Activated CD4-positive, alpha-beta T cell treated with anti-CD3 and anti-CD28 coated beads, Interleukin-10, Interleukin-2, amounts not matched to agents 100 ng/mL and 50 ng/mL, durations not matched to agents 16 hours and 8 hours (primary cell): ENCODE measurements at places on chromosomes 13 and 19.

GRCh38 chr13:102721800-102722231 lies 27.0 kb upstream of the METTL21C start:
- DNase-seq = no peak

DNA sequence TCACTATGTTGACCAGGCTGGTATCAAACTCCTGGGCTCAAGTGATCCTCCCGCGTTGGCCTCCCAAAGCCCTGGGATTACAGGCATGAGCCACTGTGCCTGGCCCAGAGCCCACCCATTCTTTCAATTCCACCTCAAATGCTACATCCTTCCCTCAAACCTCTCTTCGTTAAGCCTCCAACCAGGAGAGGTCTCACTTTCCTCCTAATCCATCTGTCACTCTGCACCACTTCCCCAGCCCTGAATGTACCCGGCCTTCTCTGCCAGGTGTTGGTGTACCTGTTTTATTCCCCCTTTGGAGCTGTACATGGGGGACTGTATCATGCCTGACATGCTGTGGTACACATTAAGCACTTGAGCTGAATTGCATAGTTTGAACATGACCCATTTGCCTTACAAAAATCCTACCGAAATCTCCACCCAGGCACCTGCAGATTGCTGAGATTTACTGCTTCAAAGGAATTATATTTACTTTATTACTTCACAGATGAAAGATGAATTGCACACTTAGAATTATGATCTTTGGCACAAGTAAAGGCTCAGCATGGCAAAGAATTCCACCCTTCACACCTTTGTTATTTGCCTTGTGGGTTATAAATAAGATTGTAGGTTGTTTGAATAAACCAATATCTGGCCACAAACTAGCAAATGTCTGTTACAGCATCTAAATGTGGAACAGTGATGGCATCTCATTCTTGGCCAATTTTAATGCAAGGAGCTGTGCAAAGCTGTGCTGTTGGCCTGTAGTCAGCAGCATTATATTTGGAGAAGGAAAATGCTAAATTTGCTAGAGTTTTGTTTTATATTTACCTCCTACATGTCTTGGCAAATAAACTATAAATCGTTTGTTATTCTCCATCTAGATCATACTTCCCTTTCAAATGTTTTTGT lies 15.6 kb upstream of the WASF3 start:
- DNase-seq = no peak

- DNase-seq = no peak
These were observed 2.1 kb downstream of the TEX30 start for GRCh38 chr13:102771298-102772041.

DNA sequence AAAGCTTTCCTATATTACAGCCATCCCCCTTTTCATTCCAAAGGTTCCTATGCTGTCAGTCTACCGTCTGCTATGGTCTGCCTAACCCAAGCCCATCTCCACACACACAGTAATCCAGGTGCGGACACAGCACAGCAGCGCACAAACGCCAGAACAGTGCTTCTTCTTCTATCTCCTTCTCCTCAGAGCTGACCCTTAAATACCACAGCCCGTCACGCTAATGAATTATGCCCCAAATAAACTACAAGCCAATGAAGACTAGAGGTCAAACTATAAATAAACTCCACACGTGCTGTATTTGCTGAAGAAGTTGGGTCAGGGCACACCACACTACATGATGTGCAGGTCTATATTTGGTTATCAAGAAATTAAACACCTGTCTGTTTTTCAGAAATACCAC lies 71.8 kb downstream of the TBC1D4 start:
- no peak for DNase-seq

DNA sequence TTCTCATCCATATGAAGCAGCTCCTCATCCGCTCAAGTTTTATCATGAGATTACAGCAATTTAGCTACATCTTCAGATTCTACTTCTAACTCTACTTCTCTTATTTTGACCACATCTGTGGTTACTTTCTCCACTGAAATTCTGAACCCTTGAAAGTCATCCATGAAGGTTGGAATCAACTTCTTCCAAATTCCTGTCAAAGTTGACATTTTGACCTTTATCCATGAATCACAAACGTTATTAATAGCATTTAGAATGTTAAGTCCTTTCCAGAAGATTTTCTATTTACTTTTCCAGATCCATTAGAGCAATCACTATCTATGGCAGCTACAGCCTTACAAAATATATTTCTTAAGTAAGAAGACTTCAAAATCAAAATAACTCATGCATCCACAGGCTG lies 421.7 kb upstream of the GPC6 start:
- DNase-seq = no peak

DNA sequence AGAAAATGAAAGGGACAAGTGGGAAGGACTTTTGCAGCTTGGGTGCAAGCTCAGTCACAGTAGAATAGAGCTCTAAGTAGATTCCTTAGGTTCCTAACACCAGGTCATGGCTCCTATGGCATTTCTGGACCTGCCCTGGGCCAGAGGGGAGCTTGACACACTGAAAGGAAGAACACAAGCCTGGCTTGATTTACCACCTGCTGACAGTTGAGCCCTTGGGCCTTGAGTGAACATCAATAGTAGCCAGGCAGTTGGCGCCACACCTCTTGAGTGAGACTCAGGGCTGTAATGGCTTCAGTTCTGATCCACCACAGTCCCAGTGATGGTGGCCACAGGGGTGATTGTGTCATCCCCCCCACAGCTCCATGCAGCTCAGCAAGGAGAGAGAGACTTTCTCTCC lies 221.9 kb upstream of the PCDH17 start:
- no peak for DNase-seq

GRCh38 chr19:56991912-56992311 lies 127.9 kb upstream of the USP29 start:
- no peak for DNase-seq

DNA sequence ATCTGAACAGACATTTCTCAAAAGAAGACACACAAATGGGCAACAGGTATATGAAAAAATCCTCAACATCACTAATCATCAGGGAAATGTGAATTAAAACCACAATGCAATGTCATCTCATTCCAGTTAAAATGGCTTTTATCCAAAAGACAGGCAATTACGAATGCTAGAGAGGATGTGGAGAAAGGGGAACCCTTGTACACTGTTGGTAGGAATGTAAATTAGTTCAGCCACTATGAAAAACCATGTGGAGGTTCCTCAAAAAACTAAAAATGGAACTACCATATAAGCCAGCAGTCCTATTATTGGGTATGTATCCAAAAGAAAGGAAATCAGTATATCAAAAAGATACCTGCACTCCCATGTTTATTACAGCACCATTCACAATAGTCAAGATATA lies 24.7 kb upstream of the ZC3H13 start:
- DNase-seq = no peak

DNA sequence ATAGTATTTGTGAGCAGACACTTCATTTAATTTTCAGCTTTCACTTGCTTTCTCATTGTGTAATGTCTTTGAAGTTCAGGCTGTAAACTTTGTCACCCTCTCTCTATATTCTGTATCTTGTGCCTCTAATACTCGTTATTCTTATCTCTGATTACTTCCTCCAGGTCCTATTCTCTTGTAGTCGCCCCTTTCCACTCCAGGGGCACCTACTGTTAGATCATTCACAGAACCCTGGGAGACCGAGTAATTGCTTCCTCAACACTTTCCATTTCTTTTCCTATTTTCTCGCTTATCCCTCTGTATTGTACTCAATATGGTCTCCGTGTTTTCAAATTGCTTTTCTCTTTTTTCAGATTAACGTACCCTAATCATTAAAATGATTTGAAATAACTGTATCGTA lies 93.9 kb upstream of the TDRD3 start:
- DNase-seq = no peak

GRCh38 chr19:35006999-35007365 lies 6.9 kb downstream of the GRAMD1A start:
- no peak for DNase-seq

- DNase-seq = no peak
These were observed 7.1 kb downstream of the ARID3A start for GRCh38 chr19:932648-933552.

GRCh38 chr13:46179491-46179908 lies 2.5 kb downstream of the LCP1 start:
- DNase-seq = peak; percentile 87

DNA sequence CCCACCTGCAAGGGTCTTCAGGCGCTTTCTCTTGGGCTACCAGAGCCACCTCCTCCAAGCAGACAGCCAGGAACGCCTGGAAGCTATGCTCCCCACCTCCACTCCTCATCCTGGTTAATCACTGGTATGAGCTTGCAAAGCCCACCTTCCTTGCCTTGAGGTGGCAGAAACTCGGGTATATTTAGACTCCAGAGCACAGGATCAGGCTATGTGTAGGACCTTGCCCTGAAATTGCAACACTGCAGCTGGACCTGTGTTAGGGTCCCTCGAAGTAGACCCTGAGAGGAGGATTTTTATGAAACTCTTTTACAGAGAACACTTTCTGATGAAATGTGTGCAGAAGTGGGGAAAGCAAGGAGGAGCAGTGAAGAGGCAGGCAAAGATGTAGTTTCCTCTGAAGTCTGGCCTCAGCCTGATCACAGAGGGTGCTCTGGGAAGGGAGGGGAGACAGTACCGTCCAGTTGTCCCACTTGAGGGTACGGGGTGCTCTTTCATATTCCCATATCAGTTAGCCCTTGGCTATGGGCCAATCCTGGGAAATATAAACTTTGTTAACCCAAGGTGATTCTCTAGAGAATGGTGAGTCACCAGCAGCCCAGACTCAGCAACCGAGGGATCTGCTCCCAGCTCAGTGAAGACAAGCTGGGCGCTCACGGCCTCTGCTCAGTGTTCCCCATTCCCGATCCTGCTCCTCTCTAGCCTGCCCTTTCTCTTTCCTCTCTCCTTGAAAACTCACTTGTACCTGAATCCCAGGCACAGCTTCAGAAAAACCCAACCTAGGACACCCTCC lies 157.9 kb downstream of the UQCRFS1 start:
- DNase-seq = no peak

DNA sequence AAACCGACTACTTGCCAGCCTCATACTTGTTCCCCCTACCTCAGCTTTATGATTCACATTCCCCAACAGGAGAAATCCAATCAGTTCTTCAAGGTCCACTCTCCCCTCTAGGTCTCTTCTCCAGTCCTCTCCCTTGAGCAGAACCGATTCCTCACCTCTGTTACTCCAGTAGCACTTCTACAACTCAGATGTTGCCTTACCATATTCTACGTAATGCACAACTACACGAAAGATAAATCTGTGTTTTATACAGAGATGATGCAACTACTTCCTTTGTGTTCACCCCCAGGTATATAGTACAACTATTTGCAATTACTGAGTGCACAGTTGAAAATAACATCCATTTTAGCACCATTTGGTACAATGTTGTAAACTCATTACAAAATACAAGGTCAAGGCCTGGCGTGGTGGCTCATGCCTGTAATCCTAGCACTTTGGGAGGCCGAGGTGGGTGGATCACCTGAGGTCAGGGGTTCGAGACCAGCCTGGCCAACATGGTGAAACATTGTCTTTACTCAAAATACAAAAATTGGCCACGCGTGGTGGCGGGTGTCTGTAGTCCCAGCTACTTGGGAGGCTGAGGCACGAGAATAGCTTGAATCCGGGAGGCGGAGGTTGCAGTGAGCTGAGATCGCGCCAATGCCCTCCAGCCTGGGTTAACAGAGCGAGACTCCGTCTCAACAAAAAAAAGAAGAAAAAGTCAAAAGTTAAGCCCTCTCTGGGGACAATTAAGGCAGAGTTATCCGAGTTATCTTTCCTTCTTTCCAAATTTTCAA lies 2.8 kb upstream of the WBP4 start:
- peak; percentile 6 for DNase-seq

- DNase-seq = no peak
These were observed 76.1 kb downstream of the RGCC start for GRCh38 chr13:41533266-41534052.

GRCh38 chr13:50159607-50160006 lies 144.4 kb downstream of the KCNRG start:
- DNase-seq = no peak

GRCh38 chr19:29714953-29715700 lies at the start of gene C19orf12:
C19orf12 (minus strand) TSS chr19:29715261; CDS start chr19:29708413, 6,848 bp downstream.
- peak; percentile 75 for DNase-seq

- DNase-seq = peak; percentile 81
These were observed at the start of gene ATG4D for GRCh38 chr19:10543420-10544241. ATG4D (plus strand) TSS chr19:10543904; CDS start chr19:10544091, 187 bp downstream.

GRCh38 chr19:2451741-2452140 lies 5.0 kb downstream of the LMNB2 start:
- DNase-seq = no peak

DNA sequence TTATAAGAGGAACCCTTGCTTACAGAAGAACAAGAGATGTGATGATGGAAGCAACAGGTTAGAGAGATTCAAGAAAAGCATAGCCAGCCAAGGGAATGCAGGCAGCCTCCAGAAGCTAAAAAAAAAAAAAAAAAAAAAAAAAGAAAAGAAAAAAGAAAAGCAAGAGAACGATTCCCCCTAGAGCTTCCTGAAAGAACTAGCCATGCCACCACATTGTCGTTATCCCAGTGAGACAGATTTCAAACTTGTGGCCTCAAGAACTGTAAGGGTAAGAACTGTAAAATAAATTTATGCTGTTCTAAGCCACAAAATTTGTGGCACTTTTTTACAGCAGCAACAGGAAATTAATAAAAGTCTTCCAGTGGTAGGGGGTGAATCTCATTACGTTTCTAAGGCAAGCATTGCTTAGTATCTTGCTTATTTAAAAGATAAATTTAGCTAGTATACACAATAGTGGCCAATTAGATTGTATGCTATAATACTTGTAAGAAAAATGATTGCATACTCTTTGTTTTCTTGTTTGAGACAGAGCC lies 21.8 kb downstream of the RFXAP start:
- DNase-seq = no peak

GRCh38 chr19:37654629-37655300 lies 500 bp downstream of the ZFP30 start:
- peak; percentile 35 for DNase-seq

DNA sequence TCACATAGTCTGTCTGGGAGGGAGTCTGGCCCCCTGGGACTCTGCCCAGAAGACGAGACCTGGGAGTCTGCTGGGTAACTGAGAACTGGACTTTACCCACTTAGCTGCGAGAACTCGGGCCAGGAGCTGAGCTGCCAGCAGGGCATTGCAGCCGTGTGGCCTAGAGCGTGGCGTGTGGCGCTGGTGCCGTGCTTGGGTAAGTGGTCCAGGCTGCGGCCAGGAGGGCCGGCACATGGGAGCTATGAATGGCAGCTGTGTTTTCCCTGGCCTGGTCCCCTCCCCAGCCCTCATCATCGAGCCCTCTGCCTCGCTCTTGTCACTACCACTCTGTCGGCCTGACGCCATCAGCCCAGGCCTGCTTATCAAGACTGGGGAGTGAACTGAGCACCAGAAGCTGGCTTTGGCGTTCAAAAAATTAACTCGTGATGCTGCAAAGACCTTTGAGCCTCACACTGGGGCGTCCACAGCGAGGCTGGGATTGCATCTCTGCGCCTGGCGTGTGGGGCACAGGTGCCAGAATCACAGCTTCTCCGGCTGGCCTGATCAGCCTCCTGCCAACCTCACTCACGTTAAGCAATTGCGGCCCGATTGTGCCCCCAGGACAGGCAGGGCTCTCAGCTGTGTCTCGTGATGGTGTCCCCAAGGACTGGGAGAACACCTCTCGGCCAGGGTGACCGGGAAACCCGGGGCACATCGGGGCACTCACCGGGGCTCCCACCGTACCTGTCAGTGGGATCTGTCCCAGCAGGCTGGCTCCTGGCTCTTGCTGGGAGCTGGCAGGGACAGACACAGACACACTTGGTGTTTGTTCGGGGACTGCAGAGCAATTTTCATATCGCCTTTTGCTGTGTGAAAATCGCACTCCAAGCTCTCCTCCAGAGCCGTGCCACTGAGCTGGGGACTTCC lies 85.9 kb downstream of the KDM4B start:
- no peak for DNase-seq

- DNase-seq = peak; percentile 77
These were observed 1.8 kb upstream of the APOE start for GRCh38 chr19:44903602-44904425.
